Endothelial cell of coronary artery (primary cell): ENCODE measurements at places on chromosomes 16 and 17. TPM values are rescaled to one million over a fixed set of nuclear protein-coding genes. Genes with fewer than 3 reads are reported as not detected.

The CLEC18B gene
- 0.18 and 0.28 TPM in 2 replicates for total RNA-seq

The SPECC1 gene
- 3.5 and 5.4 TPM in 2 replicates for total RNA-seq

The EVI2B gene
- 0.09 TPM in 2 replicates for total RNA-seq

The SPATA22 gene
- 0.09 TPM in 1 of 2 replicates, not detected in the other for total RNA-seq

The SLC25A39 gene
- total RNA-seq: 66.9 and 81.9 TPM in 2 replicates

The KRTAP9-4 gene
- total RNA-seq: not detected in 2 replicates

The MAP2K3 gene
- 10.2 and 12.9 TPM in 2 replicates for total RNA-seq

The PROCA1 gene
- 0.81 and 0.94 TPM in 2 replicates for total RNA-seq

The TNFRSF13B gene
- not detected in 2 replicates for total RNA-seq

The SCO1 gene
- 33.4 and 39.2 TPM in 2 replicates for total RNA-seq

The SLC13A5 gene
- total RNA-seq: not detected in 2 replicates

The PITPNM3 gene
- total RNA-seq: 2.2 and 2.7 TPM in 2 replicates

The KRT40 gene
- not detected in 2 replicates for total RNA-seq

The MT1G gene
- not detected in 2 replicates for total RNA-seq

The GPR179 gene
- not detected in 2 replicates for total RNA-seq

The PPP1R1B gene
- not detected in 2 replicates for total RNA-seq

The SOCS7 gene
- 5.8 and 7.4 TPM in 2 replicates for total RNA-seq

The ESRP2 gene
- under 0.01 and 0.28 TPM in 2 replicates for total RNA-seq

The SPEM3 gene
- not detected in 2 replicates for total RNA-seq

The GGA2 gene
- 17.9 and 23.3 TPM in 2 replicates for total RNA-seq

The RNF222 gene
- total RNA-seq: not detected in 2 replicates

The DGKE gene
- total RNA-seq: 8.2 and 11.8 TPM in 2 replicates

The CCL4L2 gene
- total RNA-seq: not detected in 2 replicates

The STH gene
- total RNA-seq: not detected in 2 replicates
